ENCODE measurements at places on chromosomes 13 and 19.

- peak; percentile 33 for DNase-seq
Observed at GRCh38 chr13:50353651-50354415, 338.6 kb downstream of the KCNRG start.

GRCh38 chr13:100633461-100633860 is 41.1 kb downstream of the TMTC4 start:
- peak; percentile 94 for DNase-seq

GRCh38 chr19:29067831-29068230 is 145.1 kb downstream of the UQCRFS1 start:
- no peak for DNase-seq

GRCh38 chr13:50421473-50422130 is 406.4 kb downstream of the KCNRG start:
- no peak for DNase-seq

- peak; percentile 94 for DNase-seq
Observed at GRCh38 chr19:6276447-6276846, 3.3 kb downstream of the MLLT1 start.

- no peak for DNase-seq
Observed at GRCh38 chr13:50537029-50537428, 306.5 kb downstream of the DLEU7 start.

DNA sequence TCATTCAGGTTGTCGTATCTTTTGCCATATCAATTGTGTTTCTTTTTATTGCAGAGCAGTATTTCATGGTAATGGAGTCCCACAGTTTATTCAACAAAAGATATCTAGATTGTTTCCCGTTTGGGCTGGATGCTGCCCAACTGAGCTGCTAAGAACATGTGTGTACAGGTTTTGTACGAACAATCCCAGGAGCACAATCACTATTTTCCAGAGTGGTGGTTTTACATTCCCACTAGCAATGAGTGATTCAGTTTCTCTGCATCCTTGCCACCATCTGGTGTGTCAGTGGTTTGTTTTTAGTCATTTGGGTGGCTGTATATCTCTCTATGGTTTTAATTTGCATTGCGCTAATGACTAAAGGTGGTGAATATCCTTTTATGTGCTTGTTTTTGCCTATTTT is 52.7 kb upstream of the ZDHHC20 start:
- peak; percentile 4 for DNase-seq

- DNase-seq: peak; percentile 84
Observed at GRCh38 chr13:45511310-45512097, 46.8 kb downstream of the COG3 start.

DNA sequence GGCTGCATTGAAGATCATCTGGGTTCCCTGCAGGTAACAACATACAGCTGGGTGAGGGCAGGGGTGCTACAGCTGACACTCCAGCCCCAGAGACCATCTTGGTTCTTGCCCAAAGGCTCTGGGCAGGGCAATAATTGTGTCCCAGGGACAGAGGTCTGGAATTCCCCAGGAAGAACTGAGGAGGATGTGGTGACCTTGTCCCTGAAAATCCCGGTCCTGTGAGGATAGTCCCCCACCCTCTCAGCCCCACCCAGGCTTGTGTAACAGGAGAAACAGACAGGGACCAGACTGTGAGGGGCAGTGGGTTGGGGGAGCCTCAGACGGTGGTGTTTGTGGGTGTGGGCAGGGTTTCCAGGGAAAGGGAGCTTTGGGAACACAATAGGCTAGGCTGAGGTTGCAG is 63.5 kb downstream of the COLGALT1 start:
- DNase-seq: no peak

DNA sequence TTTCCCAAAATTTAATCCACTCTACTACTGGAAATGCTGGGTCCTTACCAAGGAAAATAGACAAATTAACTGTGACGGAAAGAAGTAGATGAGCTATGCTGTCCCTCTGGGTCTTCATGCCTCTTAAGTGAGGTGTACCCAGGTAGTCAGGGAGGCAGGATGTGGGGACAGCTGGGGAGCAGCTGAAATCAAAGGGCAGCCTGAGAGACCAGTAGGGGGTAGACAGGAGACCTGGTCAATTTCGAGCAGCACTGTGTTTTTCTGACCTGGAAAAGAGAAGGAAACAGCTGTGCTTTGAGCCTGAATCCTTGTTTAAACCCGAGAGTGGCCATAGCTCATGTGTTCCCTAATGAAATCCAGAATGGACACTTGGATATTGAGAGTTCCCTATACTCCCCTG is 587.3 kb downstream of the EFNB2 start:
- DNase-seq: no peak

- DNase-seq: no peak
Observed at GRCh38 chr19:6699935-6700334, 20.5 kb downstream of the C3 start.

- DNase-seq: no peak
Observed at GRCh38 chr19:15259907-15260306, 27.7 kb upstream of the EPHX3 start.

DNA sequence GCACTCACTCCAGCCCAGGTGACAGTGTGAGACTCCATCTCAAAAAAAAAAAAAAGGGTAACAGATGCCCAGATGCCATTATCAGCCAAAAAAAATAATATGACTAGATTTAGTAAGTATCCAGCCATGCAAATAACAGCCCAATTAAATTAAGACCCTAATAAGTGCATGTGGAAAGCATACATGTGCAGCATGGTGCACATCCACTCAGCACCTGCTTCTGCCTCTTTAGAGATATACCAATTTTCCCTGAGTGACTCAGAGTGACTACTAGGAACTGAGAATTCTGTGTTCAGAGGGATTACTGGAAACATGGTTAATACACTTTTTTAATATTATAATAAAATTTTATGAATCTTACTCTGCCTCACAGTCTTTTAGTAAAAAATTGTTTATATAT is 29.8 kb upstream of the ZNF675 start:
- DNase-seq: no peak

DNA sequence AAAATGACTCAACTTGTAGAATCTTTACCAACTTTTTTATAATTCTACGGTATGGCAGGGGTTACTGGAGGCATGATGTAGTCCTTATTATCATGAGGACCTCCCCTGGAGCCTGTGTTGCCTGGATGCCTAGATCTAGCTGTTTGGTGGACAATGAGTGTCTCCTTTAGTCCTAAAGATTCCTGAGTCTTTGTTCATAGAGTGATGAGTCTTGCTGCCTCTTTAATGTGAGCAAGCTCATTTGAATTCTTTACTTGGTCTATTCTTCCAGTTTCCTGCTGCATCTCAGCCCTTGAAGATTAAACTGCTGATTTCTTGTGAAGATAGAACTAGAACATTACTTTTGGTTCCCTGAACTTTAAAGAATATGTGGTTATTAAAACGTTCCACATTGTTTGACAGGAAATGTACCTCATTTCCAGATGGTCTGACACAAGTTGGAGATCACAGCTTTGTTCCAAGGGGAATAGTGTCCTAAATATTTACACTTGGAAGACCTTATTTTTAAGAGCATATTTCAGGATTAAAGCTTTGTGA is 51.9 kb downstream of the SLAIN1 start:
- no peak for DNase-seq

- DNase-seq: peak; percentile 51
Observed at GRCh38 chr19:2524840-2525723, 49.2 kb downstream of the GADD45B start.

DNA sequence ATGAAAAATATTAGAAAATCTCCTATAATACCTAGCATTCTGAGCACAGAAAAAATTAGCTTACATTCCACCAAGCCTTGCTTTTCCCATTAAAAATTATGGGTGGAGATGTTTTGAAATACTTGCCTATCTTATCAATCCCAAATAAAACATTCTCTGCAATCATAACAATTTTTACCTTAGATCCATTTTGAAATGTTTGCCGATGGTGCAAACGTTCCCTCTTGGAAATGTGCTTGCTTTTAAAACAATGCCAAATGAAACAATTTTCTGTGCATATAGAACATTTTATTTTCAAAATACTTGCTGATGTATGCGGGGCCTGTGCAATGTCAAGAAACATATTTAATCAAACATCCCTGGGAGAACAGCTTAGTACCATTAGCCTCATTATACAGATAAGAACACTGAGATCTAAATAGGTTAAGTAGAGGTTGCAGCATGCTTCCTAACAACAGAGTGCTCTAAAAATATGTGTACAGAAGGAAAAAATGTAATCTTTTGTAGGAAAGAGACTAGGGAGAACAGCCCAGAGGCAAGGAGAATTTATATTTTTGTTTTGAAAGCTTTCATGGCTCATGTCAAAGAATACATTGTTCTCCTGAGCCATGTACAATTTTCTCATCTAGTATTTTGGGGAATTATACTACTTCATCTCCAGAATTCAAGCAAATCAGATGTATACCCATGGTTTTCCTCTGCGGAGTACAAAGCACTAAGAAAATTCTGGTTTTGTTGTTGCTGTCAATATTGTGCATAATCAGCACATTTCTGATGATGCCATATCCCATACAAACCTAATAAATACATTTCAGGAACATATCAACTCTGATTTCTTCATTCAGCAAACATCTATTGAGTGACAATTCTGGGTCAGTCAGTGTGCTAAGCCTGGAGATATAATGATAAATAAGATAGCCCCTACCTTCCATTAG is 25.9 kb upstream of the FNDC3A start:
- DNase-seq: peak; percentile 17

DNA sequence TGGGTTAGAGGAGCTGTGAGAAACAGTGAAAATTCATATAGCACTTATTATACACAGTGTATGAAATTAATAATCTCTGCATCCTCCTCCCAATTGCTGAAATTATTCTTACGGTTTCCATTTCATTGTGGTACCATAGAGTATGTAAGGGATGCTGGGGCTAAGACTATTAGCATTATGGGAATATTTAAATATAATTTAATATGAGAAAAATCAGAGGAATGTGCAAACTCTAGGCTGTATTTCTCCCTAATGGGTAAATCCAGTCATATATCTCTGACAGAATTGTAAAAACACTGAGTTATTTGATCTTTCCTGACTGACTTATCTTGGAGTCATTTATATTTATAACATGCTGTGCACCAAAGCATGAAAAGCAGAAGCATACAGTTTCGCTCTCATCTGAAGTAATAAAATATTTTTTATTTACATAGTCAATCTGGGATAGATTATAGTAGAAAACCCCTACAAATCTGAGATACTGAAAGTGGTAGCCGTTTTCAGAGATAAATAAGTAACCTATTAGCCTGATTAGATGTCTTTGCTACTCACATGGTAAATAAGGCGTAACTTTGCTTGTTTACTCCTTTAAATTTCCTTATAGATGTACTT is 34.9 kb downstream of the LRCH1 start:
- DNase-seq: no peak

DNA sequence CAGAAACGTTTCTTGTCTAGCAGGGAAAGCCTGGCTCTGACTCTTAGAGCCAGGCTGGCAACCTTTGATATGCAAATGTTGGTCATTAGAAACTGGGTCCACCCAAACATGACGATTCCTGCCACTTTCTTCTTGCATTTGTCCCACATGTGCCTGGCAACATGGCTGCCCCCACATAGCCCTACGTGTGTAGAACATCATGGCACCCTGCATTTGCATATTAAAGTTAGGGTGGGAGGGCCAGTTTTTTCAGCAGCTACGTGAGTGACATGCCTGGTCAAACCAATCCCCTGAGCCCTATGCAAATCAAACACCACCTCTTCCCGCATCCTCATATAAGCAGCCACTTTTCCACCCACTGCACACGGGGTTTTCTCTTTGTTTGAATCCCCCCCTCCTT is 95.0 kb downstream of the LIG4 start:
- DNase-seq: no peak

DNA sequence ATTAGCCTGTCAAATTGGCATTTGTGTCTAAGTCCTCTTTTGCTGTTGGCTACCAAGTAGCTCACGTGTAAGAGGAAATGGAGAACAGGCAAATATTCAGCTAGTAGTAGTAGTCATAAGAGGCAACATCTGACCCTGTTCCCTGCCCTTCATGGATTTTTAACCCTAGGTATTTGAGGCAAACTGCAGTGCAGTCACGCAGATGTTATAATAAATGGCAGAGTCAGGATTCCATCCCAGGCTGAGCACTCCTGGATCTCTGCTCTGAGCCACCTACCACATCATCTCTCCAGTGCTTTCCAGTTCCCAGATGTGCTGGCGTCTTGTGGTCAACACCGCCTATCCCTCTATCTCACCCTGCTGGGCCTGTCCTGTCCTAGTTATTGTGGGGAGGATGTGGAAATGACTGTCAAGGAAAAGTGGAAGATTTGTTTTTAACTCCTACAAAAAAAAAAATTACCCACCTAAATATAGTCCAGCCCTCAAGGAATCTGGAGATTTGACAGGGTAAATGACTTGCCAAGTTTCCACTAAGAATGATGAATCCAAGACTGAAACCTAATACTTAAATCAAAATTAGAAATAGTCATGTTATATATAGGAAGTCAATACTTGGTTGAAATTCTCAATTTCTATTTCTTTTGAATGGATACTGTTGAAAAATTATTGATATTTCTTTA is 322.9 kb downstream of the GPC6 start:
- peak; percentile 9 for DNase-seq

DNA sequence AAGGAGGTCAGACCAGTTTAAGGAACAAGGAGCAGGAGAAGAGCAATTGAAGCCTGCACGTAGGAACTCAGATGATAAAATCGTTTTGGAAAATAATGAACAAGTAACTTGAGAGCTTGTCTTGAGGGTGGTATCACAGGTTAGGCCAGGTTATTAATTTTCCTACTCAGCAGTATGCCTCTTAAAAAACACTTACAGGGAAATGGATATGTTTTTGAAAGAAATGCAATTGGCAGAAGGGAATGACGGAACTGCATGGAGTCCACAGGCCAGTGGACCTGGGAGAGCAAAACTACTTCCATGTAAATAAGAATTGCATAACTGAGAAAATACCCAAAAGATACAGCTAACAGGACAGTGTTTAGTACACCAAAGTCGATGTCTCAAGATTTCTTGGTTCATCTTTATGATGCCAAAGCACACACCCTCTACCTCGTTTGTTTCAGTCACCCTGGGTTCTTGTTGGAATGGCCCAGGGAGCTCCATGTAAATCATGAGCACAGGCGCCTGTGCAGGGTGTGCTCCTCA is 35.2 kb downstream of the MBNL2 start:
- no peak for DNase-seq

DNA sequence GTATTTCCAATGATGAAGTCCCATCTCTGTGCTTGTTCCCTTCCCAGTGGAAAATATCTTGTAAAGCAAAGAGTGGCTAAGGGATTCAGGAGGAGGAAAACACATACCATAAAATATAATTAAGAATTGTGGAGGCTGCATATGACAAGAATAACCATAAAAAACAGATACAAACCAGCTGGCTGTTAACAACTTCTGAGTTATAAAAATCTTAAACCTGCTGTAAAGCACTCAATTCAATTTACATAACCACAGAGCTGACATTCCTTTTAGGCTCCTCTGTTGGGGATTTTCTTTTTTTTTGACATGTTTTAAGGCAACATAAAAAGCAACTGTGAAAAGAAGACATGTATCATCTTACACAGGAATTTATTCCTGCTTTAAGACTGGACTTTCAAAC is 207.6 kb downstream of the DACH1 start:
- DNase-seq: no peak

GRCh38 chr13:98998831-98999638 is 21.2 kb upstream of the DOCK9 start:
- no peak for DNase-seq

All from fibroblast of the aortic adventitia (primary cell).